Gastrocnemius medialis (tissue), 4 donors: ENCODE measurements at places on chromosomes 16 and 17.

DNA sequence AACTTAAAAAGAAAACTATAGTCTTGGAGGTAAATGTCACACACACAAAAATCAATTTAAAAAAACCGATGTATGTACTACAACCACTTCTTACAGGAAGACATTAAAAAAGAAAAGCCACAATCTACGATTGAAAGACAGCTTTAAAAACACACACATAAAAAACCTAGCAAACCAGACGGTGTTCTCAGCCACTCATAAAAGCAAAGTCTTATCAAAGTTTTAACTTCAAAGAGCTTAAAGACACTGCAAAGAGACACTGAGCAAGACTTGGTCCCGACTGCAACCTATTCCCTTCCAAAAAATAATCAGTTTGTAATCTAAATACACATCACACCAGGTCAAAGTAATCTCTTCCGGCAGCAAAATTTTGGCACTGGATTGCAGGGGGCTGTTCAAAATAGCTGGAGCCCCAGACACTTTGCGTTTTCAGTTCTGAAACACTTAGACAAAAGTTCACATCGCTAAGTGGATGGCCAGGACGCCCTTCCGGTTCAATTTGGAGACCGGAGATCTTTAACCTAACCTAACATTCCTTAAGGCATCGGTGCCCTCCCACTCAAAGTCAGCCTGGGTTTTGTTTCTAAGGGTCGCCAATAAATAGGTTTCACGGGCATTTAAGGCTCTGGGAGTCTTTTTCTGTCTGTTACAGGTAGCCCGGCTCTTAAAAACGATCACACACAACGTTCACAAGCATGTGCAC is 2.6 kb downstream of the ZCCHC14 start:
- DNase-seq, result no peak

- DNase-seq, result no peak
Measured at GRCh38 chr17:1896243-1897104, 66.7 kb downstream of the RPA1 start.

- no peak for DNase-seq
Measured at GRCh38 chr16:71537643-71538042, 11.4 kb downstream of the CHST4 start.

GRCh38 chr17:12046786-12047185 is 26.1 kb downstream of the MAP2K4 start:
- DNase-seq, result no peak

DNA sequence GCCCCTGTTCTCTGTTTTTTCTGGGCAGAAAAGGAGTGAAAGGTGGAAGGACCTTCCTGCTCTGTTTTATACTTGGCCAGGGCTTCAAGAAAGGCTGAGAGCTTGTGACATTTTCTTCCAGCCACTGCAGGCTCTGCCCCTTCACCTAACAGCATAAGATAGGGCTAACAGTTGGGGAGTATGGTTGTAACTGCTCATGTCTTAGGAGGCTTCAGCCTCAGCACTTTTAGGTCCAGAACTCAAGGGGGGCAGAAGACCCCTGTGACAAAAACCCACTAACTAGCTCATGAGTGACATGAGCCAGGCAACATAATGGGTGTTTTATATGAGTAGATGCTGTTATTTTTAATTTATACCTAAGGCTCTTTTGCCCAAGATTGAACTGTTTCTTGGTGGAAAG is 4.9 kb downstream of the ALDOA start:
- DNase-seq, result no peak

DNA sequence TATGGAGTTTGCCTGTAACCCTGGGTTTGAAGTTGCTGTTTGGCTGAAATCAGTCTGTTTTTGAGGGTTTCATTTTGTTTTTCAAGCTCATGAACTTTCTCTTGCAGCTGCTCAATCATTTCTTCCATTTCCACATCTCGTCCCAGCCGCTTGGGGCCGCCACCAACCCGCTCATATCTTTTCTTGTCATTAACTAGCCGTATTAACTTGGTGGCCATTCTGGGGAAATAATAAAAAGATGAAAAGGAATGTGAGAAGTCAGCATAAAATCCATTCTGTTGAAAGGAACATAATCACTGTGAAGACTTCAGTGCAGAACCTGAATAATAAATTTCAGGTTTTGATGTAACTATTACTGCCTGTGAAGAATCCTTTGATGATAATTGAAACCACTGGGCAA is 11.5 kb downstream of the RPGRIP1L start:
- DNase-seq, result no peak
